ENCODE measurements at places on chromosomes 11 and 22.

- DNase-seq, result no peak
Observed at GRCh38 chr11:32899438-32899837, 6.8 kb downstream of the QSER1 start.

DNA sequence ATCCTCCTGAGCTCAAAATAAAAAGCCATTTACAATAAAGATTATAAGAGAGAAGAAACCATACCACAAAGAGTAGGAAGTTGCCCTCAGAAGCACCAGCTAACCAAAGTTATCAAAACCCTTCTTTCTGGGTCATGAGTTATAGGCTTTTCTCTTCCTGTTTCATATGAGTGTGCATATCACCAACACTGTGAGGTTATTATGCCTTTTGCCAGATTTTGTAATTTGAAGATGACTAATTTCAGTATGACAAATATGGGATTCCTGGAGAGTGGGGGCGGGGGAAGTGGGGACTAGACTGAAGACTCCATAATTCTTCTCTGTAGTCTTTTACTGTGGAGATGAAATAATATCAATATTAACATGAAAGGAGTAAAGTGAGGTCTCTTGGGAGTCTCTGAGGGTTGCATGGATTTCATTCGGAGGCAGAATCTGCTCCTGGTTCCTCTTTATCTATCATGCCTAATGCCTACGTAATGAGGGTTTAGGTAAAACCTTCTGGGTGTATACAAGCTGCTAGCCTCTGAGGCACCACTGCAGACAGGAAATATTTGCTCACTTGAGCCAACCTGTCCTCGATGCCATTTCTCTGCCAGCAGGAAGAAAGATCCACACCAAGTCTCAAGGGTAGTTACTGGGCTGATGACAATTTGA is 2.1 kb downstream of the LPXN start:
- DNase-seq, result no peak

GRCh38 chr22:19730655-19731360 is 7.5 kb downstream of the GP1BB start:
- DNase-seq, result peak; percentile 84

DNA sequence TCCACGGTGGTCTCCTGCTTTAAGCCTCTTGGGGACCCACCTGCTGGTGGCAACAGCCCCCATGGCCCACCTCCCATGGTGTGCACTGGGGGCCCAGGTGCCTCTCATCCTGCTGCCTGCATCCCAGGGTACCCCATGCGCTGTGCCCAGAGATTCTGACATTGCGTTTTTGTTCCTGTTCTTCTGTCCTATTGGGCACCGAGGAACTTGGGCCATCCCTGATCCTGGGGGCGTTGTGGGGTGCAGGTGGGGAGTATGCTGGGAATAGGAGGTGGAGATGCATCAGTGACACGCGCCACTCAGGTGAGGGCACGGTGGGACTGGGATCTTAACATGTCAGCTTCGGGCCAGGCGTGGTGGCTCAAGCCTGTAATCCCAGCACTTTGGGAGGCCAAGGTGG is 12.4 kb upstream of the NAP1L4 start:
- DNase-seq, result no peak

DNA sequence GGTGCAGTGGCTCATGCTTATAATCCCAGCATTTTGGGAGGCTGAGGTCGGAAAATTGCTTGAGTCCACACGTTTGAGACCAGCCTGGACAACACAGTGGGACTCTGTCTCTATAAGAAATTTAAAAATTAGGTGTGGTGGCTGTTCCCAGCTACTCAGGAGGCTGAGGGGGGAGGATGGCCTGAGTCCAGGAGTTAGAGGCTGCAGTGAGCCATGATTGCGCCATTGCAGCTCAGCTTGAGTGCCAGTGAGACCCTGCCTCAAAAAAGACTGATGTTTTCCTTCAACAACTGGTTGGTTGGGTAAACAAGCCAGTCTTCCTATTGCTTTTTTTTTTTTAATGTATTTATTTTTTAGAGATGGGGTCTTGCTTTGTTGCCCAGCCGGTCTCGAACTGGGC is 9.2 kb downstream of the XBP1 start:
- DNase-seq, result no peak

DNA sequence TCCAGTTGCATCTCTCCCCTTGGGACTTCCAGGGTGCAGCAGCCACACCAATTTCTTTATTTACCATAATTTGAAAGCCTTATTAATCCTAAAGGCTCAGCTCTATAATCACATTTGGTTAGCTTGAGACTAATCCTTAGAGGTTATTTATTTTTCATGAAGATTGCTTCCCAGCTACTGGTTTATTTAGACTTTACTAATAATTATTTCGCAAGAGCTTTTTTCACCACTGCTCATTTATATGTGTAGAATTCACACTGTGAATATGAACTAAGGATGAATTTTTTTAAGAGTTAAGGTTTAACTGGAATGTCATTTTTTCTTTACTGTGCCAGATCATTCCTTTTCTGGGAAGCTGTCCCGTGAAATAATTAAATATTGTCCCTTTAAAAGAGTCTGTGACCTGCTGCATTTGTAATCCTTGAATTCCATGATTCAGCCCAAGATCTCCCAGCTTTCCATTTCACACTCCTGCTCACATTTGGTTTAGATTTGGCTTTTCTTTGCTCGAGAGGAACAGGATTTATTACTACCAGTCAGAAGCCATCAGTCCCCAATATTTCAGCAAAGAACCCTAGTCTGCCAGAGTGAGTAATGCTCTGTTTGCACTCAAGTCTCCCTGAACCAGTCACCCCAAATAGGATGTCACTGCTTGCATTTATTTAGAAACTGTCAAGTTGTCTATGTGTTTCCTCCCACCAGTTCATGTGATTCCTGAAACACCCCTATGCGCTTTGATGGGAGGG is 4.4 kb upstream of the CD44 start:
- DNase-seq, result no peak

GRCh38 chr11:10289765-10290380 is 4.1 kb downstream of the SBF2 start:
- no peak for DNase-seq

DNA sequence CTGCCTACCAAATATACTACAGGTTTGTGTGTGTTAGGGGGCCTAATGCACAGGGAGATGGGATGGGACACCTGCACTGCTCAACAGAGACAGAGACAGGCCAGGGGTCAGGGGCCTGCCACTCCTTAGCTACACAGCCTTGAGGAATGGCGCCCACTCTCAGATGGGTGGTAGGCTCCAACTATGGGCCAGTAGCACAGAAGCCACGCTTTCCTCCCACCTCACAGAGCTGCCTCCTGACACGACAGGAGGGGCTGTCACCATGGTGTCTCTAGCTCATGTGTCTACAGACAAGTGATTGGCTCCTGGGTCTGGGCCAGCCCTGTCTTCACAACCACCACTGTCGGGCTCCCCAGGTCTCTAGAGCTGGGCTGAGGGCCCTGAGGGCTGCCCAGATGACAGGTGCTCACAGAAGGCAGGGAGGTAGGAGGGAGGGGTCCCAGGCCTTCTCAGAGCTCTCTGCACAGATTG is 81.8 kb downstream of the DGCR2 start:
- DNase-seq, result no peak

- DNase-seq, result no peak
Observed at GRCh38 chr11:18071098-18071705, 25.1 kb upstream of the TPH1 start.

DNA sequence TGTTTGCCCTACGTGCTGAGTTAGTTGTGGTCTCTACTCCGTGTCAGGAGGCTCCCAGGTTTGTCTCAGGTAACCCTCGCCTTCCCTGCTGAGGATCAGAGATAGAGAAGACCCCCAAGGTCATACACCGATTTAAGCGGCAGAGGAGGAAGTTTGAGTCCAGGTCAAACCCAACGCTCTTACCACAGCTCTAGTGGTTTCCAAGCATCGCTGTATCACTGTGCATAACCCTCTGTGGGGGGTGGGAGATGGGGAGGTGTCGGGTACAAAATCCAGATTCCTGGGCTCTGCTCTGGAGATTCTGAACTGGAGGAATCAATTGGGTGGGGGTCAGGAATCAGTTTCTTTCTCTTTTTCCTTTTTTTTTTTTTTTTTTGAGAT is 627 bp downstream of the DNAJC4 start:
- no peak for DNase-seq

GRCh38 chr22:32378707-32379272 is 21.1 kb downstream of the RFPL3 start:
- peak; percentile 81 for DNase-seq

DNA sequence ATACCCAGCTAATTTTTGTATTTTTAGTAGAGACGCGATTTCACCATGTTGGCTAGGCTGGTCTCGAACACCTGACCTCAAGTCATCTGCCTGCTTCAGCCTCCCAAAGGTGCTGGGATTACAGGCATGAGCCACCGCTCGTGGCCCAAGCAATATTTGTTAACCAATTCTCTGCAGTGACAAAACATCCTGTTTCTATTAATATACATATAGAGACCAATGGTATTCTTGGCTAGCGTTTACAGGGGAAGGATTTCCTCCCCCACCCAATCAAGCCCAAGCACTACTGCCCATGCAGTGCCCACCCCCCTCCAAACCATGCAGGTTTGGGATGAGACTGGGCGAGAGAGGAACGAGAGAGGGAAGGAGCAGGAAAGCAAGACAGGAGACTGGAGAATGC is 53.1 kb downstream of the APOL3 start:
- DNase-seq, result no peak

DNA sequence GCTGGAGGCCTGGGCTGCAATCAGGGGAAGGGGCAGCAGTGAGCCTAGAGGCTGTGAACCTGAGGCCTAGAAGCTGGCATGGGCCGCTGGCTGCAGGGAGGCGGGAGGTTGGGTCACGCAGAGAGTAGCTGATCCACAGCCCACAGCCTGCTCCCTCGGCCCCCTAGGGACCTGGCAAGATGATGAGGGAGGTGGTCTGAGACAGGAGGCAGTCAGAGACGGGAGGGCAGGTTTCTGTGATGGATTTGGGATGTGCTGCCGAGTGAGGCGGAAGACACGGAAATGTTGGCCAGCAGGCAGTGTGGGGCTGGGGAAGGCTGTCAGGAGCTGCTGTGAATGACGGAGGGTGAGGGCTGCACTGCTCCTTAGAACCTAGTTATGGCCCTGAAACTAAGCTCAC is 22.7 kb downstream of the LRFN4 start:
- peak; percentile 27 for DNase-seq

- peak; percentile 43 for DNase-seq
Observed at GRCh38 chr11:68215087-68215445, 2.0 kb upstream of the KMT5B start.

DNA sequence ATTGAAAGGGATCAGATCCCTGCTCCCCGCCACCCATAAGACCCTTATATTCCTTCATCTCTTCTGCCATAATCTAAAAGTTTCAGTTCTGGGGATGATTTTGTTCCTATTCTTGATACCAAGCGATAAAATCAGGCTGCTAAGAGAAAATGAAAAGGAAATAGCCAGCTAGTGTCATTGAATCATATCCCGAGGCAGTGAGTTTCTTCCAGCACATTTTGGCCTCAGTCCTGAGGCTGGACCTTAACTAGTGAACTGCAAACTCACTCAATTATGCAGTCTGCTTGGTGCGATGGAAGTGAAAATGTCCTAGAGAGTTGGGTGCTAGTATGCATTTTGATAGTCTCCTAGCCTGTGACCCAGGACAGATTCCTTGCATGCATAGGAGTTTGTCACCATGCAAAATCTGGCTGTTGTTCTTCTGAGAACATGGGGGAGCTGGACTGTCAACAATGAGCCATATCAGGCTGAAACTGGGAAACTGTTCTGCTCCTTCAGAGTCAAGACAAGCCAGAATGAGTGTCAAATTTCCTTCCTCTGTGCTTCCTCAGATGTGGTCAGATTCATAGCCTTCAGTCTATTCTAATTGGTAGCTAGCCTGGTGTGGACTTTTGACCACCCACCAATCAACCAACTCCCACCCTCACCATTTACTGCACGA is 102.9 kb downstream of the CCDC81 start:
- DNase-seq, result no peak

DNA sequence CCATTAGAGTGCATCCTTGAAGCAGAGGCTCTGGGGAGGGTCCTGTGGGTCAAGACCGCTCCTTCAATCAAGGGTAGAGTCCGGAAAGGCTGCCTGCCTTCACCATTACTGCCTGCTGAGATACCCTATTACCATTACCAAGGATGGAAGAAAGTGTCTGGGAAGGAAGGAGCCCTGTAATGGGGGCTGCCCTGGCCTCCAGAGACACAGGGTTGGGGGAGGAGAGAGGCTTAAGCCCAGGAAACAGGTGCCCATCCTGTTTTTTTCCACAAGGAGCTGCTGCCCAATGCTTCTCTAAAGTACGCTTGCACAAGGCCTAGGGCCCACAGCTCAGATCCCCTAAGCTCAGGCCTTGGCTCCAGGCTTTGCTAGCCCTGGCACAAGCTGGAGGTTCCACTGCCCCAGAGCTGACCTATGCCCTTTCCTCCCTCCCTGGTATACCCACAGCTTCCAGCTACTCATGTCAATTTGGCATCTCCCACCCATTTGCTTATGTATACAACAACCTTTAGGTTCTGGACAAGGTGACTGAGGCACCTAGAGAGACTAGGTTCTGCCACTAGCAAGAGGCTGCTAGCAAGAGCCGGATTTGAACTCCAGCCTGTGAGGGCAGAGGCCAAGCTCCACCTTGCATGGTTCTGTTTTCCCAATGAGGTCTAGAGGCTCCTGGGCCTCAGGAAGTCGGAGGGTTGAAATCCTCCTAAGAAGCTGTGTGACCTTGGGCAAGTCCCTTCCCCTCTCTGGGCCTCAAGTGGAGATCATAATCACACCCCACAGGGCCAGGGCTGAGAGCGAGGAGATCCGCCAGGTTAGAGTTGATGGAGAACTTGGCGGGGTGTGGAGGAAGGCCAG is 1.5 kb upstream of the PLCB3 start:
- DNase-seq, result peak; percentile 82

GRCh38 chr11:57776031-57776521 is 14.5 kb downstream of the CTNND1 start:
- peak; percentile 43 for DNase-seq

DNA sequence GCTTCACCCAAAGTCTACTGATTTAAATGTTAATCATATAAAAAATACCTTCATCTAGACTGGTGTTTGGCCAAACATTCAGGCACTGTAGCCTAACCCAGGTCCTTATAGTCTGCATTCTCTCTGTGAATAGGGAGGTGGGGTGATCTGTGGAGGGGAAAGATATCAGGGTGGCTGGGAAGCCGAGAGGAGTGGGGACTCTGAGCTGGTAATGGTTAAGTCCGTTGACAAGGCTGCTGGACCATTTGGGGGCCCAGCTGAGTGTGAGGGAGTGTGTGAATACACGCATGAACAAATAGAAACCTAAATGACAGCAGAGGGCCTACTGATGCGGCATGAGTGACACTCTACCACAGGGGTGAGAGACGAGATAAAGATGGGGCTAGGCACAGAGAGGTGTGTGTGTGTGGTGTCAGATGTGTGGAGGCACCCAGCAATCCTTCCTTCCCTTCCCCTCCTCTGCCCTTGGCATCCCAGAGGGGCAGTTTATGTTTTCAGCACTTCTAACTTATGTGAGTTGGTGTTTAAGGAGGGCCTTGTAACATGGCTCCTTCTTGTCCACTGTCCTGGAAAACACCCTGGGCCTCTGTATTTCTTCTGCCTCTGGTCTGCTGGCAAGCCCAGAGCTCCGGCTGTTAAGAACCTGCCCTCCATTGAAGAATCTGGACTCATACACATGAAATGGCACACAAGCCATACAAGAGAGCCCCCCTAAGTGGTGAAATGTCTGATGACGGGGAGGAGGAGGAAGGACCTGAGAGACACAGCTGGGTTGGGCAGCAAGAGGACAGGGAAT is 249.1 kb upstream of the TBCEL start:
- DNase-seq, result peak; percentile 16

GRCh38 chr11:44758983-44759382 is 32.2 kb downstream of the TSPAN18 start:
- peak; percentile 17 for DNase-seq

Data from H9 (cell line).